ENCODE measurements at places on chromosomes 5 and 9.

DNA sequence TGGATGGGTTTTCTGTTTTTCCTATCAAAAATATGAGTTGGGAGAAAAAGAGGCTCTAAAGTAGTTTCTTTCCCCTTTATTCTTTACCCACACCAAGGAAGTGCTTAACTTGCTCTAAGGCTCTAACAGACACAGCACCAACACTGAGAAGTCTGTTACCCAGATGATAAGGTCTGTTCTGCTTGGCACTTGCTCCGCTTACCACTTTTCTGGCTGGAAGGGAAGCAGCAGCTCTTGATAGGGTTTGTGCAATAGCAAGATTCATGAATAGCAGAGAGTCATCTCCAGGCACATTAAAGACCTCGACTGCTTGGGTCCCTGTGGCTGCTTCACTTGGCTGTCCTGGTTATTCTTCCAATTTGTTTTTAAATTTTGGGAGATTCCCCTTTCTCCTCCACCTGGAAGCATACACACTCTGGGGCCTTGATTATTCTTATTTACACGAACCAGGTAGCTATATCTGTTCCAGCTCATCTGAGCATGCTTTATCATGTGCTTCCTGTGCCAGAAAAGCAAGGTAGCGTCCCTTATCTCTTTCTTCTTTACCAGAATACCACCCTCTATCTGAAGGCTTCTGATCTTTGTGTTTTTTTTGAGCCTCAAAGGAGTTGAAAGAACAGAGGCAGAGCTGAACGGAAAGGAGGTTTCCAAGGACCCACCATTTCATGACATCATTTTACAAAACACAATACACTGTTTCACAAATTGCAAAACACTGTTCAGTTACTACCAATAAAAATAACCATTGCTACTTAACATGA, 24.8 kb downstream of the PPP3R2 start:
- DNase-seq = no peak

- DNase-seq = no peak
Observed at GRCh38 chr9:127773272-127773671, 5.2 kb downstream of the SH2D3C start.

DNA sequence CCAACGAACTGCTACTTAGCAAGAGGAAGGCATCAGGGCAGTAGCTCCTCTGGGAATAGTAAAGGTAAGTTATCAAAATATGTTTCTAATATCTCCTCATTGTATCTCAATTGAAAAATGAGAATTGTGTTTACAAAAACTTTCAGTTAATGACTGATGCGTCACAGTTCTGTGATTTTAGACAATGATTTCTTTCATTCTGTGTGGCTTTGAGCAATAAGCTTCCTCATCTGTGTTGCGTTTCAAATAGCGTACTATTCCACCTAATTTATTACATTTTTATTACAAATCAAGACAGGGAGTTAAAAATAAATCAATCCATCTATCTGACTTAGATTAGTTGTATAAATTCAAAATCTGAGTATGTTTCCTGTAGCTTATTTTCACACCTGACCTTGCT, 145.0 kb downstream of the CAAP1 start:
- DNase-seq = no peak

- peak; percentile 22 for DNase-seq
Observed at GRCh38 chr5:59034498-59035186, 451.8 kb downstream of the RAB3C start.

GRCh38 chr9:23814243-23814642, 11.8 kb downstream of the ELAVL2 start:
- no peak for DNase-seq

DNA sequence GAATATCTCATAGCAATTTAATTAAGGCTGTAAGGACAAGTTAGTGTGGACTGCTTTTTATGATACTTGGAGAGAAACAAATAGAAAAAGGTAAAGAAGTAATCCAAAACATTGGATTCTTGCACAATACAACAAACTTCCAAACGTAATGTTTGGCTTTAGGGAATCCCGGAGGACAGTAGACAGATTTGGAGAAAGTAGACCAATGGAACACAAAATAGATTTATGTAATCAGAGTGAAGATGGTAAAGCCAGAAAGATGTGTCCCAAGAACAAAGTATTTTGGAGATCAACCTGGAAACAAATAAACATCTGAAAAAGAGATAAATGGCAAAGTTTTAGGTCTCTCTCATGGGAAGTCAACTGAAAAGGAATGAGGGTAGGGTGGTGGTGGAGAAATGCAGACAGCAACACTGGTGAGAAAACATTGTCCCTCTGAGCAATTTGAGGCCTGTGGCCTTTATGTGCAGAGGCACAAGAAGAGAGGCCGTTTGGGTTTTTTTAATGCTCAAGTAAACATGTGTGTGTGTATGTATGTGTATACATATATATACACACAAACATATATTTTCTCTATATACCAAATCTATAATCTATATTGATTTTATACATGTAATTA, 620.6 kb downstream of the PDE4D start:
- no peak for DNase-seq

GRCh38 chr5:172282272-172283019, 1.1 kb downstream of the UBTD2 start:
- no peak for DNase-seq

DNA sequence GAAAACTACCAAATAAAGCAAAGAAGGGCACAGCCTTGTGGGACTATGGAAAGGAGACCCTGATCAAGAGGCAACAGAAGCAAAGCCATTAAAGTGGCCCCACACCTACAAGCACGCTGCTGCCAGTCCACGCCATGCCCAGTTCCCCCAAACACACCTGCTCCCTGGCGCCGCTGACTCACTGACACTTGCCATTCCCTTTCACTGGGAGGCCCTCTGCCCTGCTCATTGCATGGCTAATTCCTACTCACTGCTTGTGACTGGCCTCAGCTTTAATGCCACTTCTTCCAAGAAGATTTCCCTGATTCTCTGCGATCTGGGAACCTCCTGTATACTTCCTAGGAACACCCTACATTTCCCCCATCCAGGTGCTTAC, 71.2 kb upstream of the TAF1L start:
- no peak for DNase-seq

DNA sequence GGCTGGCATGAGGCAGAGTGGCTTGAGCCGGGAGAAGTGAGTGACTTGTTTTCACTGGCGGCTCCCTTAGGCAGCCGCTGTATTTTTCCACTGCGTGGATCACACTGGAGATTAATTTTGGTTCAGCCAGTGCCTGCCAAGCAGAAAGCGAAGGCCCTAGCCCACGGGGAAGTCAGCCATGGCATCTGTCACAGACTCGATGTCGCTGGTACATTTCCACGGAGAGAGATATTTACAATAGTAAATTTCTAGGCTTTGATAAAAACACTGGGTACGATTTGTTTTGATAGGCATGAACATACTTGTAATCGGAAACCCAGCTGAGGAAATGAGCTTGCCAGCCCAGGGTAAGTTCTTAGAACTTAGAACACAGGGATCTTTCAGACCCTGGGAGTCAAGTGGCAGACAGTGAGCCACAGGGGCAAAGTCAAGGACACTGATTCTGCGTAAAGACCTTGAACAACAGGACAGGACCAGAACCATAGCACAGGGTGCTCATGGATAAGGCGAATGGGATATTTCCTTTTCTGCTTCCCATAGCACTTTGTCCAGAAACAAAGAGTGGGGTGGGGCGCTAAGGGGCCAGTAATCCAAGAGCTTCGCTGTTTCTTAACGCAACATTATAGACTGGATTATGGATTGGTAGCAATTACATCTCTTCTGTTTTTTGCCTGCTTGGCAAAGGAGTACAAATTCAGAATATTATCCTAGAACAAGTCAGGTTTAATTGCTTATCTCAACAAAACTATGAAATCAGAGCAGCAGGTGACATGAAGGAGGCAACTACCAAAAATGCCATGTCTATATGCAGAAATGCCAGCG, 4.5 kb downstream of the DUSP1 start:
- DNase-seq = peak; percentile 74

DNA sequence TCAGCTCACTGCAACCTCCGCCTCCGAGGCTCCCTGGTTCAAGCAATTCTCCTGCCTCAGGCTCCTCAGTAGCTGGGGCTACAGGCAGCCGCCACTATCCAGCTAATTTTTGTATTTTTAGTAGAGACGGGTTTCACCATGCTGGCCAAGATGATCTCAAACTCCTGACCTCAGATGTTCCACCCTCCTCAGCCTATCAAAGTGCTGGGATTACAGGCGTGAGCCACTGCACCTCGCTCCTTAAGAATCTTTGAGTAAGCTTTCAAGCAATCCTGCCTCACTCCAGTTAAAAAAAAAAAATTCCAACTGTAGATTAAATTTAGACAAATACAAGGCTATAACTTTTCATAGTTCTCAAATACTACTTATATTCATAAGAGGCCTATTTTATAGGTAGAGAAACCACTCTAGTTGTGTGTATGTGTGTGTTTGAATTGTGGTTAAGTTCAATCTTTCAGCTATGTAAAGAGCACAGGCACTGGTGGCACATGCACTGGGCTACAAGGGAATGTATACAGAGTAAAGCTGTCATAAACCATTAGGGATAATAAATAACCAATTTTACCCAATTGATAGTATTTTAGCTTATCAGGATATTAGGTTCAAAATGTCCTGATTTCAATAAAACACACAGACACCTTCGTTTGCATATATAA, 50.6 kb upstream of the RAPGEF6 start:
- no peak for DNase-seq

DNA sequence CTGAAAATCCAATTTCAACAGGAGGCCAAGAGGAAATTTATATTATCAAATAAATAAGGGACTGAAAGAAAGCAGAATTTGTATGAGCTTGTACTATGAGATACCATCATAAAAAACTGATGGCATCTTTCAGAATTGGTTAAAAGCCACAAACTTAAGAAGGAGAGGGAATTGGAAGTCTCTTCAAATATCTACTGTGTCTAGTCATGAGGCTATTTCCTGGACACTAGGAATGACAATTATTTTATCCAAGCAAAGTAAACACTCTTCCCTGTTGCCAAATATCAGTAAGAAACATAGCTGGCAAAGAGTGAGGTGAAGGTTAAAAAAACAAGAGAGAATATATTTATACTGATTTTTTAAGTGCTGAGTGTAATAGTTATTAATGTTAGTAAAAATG, 101.5 kb upstream of the ARRDC3 start:
- DNase-seq = no peak

GRCh38 chr9:29806937-29807618, 2233.8 kb upstream of the C9orf72 start:
- DNase-seq = no peak

- DNase-seq = no peak
Observed at GRCh38 chr5:122586351-122586750, 188.5 kb upstream of the SNX2 start.

DNA sequence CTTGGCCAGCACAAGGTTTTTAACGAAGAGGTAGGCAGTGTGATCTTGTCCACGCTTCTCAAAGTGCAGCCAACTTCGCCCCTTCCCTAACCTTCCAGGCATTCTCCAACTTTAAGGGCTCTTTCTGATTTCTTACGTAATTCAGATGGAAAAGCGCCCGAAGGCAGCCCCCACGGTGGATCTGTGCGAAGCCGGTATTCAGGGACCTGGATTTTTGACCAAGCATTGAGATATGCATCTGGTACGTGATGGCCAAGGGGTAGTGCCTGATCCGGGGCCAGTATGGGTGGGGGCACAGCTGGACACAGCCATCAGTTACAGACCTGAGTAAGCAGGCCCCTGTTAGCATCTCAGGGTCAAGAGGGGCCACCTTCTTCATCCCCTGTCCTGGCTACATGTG, 80.0 kb downstream of the AMBP start:
- no peak for DNase-seq

DNA sequence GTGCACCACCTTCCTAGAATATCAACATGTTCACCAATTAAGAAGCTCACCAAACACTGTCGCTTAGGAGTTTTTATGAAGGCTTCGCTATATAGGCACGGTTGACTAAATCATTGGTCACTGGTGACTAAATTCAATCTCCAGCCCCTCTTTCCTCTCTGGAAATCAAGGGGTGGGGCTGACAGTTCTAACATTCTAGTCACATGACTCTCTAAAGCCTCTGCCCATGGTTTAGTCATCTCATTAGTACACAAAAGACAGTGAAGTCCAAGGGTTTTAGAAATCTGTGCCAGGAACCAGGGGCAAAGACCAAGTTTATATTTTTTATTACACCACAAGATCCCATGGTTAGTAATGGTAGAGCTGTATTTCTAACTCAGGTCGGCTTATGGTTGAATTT, 243.2 kb downstream of the ELAVL2 start:
- DNase-seq = no peak

GRCh38 chr5:22549876-22550671, 303.1 kb downstream of the CDH12 start:
- no peak for DNase-seq

DNA sequence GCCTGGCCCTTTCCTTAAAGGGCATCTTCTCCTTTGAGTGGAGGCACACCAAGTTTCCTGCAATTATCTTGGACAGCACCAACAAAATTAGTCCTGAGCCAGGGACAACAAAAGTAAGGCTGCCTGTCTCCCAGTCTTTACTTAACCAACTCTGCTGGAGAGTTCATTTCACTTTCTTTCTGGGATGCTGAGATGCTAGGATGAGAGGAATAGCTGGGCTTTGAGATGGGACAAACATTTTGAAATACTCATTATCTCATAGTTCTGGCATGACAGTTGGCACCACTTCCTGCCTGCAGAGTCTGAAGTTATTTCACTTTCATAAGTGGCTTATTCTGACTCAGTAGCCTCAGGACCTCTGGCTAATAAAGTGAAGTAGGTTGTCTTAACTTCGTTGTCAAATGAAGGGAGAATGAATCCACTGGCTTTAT, 157.0 kb downstream of the C9orf152 start:
- no peak for DNase-seq

DNA sequence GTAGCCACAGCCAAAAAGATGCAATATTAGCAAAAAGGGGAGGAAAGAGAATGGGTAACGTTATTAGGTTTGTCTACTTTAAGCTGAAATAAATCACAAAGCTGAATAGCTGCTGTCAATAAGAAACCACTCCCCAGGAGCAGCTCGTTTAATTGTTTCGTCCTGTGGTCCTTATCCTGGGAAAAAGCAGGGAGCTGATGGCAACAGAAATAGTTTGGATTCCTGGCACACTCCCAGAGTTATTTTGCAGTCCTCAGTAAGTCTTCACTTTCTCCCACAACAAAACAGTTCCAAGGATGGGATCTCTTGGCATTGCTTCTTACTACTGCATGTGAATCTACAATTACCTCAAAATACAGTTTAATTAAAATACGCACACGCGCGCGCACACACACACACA, 28.8 kb downstream of the FRMD3 start:
- DNase-seq = no peak

- no peak for DNase-seq
Observed at GRCh38 chr5:113122053-113122452, 145.5 kb downstream of the DCP2 start.

GRCh38 chr9:76607730-76608436, 148.9 kb downstream of the GCNT1 start:
- no peak for DNase-seq

GRCh38 chr9:22379272-22379671, 67.4 kb upstream of the DMRTA1 start:
- no peak for DNase-seq

- no peak for DNase-seq
Observed at GRCh38 chr5:80864109-80864508, 96.1 kb upstream of the RASGRF2 start.

- no peak for DNase-seq
Observed at GRCh38 chr9:93501406-93501805, 48.0 kb upstream of the FAM120AOS start.

GRCh38 chr9:137818286-137818685, 59.3 kb upstream of the CACNA1B start:
- DNase-seq = no peak
